Pons (tissue), 1 donor: ENCODE measurements at places on chromosomes 1 and 21.

DNA sequence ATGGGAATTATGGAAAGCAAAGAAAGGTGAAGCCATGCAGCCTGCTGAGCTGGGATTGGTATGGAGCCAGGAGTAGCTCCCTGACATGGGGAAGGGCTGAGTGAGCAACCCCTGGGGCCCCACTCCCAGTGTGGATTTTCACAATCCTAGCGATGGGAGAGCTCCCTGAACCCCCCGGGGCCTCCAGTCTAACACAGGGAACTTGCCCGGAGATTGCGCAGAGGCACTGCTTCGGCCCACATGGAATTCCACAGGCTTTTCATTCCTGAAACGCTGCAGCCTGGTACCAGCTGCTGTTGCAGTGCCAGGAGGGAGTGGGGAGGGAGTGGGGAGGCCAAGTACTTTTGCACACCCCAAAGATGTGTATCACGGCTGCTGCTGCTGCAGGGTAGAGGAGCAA, 110.4 kb upstream of the C21orf91 start:
- DNase-seq = no peak

GRCh38 chr1:162019006-162019405, 4.7 kb downstream of the OLFML2B start:
- no peak for DNase-seq

GRCh38 chr1:168136709-168137514, at the start of gene GPR161:
TSS of gene GPR161 (minus strand) at chr1:168136930. CDS start at chr1:168104850, 32,080 bp downstream.
- no peak for DNase-seq

DNA sequence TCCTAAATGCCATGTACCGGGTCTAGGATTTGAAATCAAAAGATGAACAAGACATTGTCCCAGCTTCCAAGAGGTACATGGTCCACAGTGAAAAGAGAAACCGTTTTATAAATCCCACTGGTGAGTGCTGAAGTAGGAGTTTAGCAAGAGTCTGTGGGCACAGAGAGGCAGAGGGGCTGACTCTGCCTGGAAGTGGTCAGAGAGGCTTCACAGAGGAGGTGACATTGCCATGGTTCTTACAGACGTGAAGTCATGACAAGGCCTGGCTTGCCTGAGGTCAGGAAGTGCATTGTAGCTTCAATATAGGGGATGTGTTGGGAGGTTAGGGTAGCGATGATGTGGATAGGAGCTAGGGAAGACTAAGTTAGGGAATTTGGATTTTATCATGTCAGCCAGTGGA, 28.4 kb downstream of the MAPKAPK2 start:
- DNase-seq = no peak

- DNase-seq = no peak
These were observed 137.4 kb downstream of the FGGY start for GRCh38 chr1:59434336-59434735.

GRCh38 chr1:80170811-80171485, 1164.4 kb upstream of the ADGRL4 start:
- peak; percentile 7 for DNase-seq

GRCh38 chr1:203306965-203307541, 1.7 kb downstream of the BTG2 start:
- no peak for DNase-seq

DNA sequence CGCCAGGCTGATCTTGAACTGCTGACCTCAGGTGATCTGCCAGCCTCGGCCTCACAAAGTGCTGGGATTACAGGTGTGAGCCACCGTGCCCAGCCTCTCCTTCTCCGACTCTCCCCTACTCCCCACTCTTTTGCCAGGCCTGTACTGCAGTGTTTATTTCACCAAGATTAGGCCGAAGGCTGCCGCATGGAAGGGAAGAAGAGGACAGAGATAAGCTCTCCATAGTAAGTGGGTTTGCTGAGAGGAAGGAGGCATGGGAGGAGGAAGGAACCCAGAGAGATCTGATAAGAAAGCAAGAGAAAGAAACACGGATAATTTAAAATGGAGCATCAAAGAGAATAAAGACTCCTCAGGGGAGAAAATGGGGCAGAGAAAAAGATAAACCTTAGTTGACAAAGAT, 8.7 kb downstream of the PTCH2 start:
- DNase-seq = no peak
